ENCODE measurements at places on chromosomes 5 and 9.

- DNase-seq, result peak; percentile 91
Observed at GRCh38 chr5:143405063-143405848, 1.8 kb upstream of the NR3C1 start.

DNA sequence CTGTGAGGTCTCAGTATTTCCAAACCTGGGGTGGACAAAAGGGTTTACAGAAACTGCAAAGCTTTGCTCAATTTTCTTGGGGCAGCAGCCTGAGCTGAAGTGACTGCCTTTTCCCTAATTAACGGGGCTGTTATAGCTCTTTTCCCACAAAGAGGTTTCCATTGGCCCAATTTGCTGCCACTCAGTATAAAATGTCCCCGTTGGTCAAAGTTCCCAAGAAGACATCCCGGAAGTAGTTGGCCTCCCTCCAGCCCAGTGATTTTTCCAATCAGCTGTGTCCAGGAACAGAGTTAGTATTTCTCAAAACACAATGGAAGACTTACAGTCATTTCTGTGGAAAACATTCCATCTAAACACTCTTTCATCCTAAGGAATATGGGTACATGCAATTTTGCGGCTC, 643.6 kb downstream of the ACTL7B start:
- DNase-seq, result peak; percentile 4

DNA sequence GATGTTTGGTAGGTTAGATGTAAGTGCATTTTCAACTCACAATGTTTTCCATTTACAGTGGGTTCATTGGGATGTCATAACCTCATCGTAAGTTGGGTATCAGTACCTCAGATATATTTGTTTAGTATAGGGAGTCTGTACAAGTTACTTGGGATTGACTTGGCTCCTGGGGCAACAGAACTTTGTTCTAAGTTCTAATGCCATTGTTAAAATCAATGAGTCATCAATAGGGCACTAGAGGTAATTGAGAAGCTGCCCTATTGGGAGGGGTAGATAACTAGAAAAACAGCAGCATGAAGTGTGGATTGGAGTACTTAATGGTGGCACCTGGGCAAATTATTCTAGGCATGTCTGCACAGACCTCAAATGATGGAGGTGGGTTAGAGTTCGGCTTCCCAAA, 272.8 kb downstream of the DOCK8 start:
- no peak for DNase-seq

GRCh38 chr9:131800843-131801242, 61.0 kb upstream of the RAPGEF1 start:
- no peak for DNase-seq

DNA sequence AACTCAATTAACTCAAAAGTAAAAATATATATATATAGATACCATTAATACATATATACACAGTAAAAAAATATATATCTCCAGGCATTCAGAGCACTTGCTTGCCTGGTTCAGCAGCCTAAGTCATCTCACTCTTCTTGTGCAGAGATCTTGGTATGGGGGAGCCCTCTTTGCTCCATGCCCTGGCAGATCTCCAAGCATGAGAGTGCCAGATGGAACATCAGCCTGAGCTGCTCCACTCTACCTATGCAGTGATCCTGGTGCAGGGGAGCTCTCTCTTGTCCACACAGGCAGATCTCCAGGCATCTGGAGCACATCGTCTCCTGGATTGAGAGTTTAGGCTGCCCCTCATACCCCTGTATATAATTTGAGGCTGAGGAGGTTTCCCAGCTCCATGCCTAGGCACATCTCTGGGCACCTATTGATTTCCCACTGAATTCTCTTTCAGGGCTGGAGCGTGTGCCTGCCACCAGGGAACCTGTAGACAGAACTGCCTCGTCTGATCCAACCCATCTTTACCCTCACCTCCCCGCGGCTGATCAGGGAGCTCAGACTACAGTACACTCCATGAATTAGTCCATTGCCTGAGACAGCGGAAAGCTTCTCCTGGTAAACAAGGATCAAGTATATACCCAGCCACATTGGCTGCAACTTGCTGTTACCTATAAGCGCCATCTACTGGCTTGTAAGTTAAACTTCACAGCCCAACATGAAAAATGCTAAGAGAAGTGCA, 342.4 kb upstream of the GRIA1 start:
- DNase-seq, result peak; percentile 51
